RPMI8226 (cell line): ENCODE measurements at places on chromosomes 5 and 9.

- peak; percentile 57 for DNase-seq
Measured at GRCh38 chr5:44332285-44332971, 56.8 kb downstream of the FGF10 start.

- no peak for DNase-seq
Measured at GRCh38 chr5:145830594-145830993, 4.5 kb downstream of the PRELID2 start.

GRCh38 chr9:87853876-87854579, 28.6 kb upstream of the SPATA31E1 start:
- no peak for DNase-seq

GRCh38 chr9:20417373-20418080, 204.8 kb downstream of the MLLT3 start:
- no peak for DNase-seq

GRCh38 chr9:117138231-117138630, 276.6 kb downstream of the ASTN2 start:
- no peak for DNase-seq

DNA sequence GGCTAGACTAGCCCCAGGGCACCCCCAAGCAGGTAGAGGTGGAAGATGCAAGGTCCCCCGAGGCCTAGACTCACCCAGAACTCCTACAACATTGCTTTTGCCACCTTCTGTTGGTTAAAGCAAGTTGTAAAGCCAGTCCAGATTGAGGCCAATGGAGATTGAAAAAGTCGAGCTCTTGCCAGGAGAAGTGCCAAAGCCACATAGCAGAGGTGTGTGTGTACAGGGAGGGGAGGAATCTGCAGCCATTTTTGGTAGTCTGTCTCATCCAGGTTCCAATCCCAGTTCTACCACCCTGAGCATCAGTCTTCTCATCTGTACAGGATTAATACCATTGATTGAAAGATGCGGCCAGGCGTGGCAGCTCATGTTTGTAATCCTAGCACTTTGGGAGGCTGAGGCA, 12.3 kb upstream of the URM1 start:
- no peak for DNase-seq

- DNase-seq = no peak
Measured at GRCh38 chr9:37429441-37430285, 7.2 kb downstream of the GRHPR start.

DNA sequence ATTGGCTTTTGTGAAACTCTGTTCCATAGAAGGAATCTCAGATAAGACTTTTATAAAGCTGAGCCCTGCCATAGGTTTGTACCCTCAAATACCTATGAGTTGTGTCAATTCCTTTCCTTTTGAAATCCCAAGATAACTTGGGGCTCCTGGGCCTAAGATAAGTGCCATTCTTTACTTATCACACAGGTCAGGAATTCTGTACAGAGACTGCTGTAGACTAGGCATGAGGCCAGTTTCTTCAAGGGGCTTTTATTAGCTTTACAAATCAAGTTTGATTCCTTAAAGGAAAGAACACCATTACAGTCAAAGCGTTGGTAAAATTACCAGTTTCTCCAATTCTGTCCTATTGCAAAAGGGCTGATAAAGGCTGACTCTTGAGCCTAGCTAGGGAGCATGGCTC, 39.2 kb downstream of the SHC3 start:
- DNase-seq = no peak

DNA sequence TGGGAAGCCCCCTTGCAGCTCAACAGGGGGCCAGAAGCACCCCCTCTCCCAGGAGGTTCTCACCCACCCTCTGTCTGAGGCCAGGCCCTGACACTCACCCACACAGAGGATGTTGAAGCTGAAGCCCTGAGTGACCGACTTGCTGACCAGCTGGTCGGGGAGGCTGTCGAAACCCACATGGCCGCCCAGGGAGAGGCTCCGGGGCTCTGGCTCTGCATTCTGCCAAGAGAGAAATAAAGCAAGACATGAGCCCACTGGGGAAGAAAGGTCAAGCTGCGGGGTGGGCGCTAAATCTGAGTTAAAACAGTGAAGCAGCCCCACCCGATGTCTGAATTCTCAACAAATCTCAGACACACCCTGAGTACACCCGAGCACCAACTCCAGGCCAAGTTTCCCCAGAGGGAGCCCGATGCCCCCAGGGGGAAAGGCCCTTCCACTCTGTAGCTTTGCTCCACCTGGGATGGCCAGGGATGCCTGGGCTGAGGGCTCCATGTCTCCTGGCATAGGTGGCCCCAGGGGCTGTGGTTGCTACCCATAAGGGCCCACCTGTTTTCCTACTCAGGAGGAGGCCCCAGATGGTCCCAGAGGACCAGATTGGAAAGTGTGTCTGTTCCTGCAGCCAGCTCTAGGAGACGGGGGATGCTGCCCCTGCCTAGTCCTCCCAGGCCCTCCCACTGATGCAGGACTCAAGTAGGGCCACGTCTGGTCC, 11.6 kb downstream of the SEPTIN8 start:
- no peak for DNase-seq

GRCh38 chr5:5295351-5295750, 127.1 kb upstream of the ICE1 start:
- no peak for DNase-seq

DNA sequence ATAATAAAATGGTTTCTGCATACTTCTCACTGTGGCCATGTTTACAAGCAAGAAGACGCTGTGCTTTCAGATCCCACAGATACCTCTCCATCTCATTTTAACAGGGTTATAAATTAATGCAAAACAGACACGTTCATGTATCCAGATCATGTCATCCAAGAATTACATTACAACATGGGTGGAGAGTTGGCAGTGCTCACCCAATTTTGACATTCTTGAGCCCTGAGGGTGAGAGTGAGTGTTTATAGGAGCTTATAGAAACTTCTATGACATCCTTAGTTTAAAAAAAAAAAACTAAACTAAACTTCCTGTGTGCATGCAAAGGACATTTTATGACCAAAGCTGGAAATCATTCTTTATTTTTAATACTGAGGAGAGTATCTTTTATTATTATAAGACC, 9.1 kb downstream of the PRKACG start:
- DNase-seq = no peak

DNA sequence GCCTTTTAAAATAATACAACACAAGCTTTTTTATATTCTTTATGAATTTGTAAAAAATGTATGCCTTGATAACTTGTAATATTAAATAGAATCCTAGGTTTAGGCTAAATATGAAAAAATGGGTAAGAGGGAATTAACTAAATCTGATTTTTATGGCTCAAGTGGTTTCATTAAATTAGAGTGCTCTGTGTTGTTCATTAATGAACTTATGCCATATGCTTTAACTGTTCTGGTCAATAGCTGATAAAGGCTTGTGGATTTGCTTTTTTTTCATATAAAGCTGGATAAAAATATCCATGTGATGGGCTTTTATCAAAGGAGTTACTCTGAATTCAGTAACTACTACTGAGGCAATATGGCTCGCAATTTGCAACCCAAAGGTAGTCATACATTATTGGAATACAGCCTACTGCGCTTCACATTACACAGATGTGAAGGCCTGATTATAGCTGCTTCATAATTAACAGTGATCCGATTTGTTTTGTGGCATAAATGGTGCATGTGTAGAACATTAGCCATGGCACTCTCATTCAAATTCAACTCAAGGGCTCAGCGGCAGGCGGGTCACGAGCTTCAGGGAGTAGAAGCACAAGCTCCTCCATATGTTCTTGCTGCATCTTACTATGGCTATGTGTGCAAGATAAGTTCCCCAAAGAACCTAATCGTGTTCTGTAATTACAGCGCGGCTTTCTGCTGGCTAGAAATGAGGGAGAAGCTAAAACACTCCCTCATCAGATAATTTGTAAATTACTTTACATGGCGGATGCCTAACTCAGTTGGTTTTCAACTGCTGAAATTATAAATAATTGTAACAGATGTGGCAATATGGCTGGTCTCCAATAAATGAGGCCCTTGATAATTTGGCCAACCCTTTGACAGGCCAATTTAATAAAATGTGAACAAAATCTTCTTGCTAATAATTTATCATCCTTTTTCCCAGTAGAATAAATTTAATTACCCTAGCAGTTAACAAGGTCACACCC, 188.3 kb downstream of the CNTLN start:
- DNase-seq = no peak

DNA sequence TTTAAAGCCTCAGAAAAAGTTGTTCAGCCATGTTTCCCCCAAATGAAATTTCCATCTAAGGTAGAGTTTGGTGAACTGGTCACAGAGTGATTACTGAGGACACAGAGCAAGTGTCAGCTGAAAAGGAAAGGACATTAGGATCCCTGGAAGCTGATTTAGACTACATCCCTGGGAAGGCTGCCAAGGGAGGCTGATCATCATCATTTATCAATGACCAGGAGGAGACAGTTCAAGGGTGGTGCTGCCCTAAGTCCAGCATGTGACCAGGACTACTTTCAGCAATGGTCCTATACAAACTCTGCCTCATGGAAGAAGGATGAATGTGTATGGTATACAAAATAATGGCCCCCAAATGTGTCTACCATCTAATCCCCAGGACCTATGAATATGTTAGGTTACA, 120.6 kb downstream of the PIK3R1 start:
- no peak for DNase-seq

GRCh38 chr5:10912435-10912834, 151.4 kb upstream of the DAP start:
- no peak for DNase-seq

- no peak for DNase-seq
Measured at GRCh38 chr5:151174612-151175101, 17.1 kb upstream of the ANXA6 start.

DNA sequence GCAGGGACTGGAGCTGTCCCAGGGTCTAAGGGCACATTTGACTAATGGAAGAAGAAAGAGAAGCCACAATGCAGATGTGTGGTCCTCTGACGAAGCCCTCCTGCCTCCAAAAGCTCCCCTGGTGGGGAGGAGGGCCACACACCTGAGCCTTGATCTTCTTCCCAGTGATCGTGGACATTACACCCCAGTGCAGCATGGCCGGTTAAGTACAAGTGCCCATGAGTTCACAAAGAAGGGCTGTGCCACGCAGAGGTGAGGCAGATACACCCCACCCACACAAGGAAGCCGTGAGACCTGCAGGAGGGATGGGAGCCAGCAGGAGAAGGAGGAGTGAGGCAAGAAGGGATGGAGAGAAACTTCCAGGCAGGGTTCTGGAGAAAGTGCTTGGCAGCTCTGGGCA, 199.0 kb upstream of the MVB12B start:
- no peak for DNase-seq

DNA sequence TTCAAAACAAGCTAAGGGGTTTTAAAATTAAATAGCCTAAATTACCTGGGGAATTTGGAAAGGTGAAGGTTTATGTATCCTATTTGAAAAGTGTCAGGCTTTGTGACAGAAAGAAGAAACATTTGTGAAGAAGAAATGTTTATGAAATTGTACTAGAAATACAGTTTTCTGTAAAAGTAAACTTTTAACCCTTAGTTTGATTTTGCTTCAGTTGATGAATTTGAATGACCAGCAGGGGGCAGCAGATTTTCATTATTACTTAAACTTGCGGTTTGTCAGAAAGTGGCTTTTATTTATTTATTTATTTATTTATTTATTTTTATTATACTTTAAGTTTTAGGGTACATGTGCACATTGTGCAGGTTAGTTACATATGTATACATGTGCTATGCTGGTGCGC, 58.1 kb downstream of the NNT start:
- peak; percentile 22 for DNase-seq

GRCh38 chr5:104326966-104327365, 764.4 kb upstream of the NUDT12 start:
- DNase-seq = no peak

DNA sequence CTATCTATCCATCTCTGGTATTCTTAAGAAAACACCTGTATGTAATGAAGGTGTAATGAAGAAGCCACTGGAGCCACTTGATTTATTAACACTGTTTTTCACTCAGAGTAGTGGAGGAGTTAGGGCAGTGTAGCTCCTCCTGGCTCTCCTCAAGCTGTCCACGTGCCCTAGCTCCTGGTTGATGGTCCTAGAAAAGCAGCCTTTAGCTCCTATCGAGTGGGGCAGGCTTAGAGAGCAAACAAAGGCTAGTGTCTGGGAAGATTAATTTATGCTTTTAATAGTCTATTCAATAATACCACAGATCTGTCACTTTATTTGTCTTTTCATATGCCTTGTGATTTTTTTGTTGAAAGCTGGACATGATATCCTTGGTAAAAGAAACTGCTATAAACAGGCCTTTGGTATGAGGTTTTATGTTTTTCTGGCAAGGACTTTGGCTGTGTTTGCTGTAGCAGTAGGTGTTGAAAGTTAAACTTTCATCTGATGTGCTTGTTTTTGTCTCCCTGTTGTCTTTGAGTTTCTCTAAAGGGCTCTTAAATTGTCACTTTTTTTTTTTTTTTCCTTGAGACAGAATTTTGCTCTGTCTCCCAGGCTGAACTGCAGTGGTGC, 141.1 kb downstream of the GCNT1 start:
- DNase-seq = no peak

- no peak for DNase-seq
Measured at GRCh38 chr9:127828262-127829031, 25.8 kb downstream of the FPGS start.

DNA sequence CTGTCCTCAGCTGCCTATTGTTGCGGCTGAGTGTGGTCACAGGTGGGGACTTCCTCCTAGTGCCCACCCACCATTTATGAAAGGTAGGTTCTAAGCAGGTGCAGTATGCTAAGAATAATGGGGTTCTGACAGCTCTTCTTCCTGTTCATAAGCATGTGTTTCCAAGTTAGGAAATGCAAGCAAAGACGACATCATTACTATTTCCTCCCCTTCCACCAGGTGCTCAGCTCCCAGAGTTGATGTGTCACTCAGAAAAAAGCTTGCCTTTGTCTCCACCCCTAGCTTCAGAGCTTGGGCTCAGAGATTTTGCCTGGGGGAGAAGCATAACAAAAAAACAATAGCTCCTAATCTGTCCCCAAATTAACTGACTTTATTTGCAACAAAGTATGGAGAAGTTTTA, 1076.7 kb downstream of the NR2F1-AS1 start:
- peak; percentile 40 for DNase-seq

DNA sequence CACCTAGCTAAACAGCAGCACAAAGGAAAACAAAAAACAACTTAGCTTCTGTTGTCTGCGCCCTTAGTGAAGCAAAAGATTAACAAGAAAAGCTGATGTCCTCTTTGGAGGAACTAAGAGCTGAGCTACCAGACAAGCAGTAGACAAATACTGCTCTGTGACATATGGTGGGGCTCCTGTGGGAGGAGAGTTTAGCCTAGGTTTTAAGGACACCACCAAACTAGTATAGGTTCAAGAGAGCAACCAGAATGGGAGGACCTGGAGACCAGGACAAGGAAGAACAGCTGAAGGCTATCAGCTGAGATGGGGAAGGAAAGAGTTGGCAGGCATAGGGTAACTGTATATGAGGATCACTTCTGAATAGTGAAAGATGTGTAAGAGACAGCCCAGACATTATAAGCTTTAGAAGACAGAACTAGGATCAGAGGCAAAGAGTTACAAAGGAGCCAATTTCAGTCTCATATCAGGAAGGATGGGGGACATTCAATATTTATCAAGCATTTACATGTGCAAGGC, 27.2 kb downstream of the FBXW2 start:
- DNase-seq = no peak

GRCh38 chr9:106312906-106313305, 550.1 kb upstream of the ZNF462 start:
- no peak for DNase-seq

- DNase-seq = no peak
Measured at GRCh38 chr5:74556006-74556405, 84.5 kb downstream of the ENC1 start.
